ENCODE measurements at places on chromosomes 4 and X. TPM values are rescaled to one million over a fixed set of nuclear protein-coding genes. Genes with fewer than 3 reads are reported as not detected.

The FAM13A gene
- total RNA-seq, result 17.3 TPM

The STK32B gene
- 0.89 TPM for total RNA-seq

The PDCL2 gene
- total RNA-seq, result not detected

The DMRTC1 gene
- not detected for total RNA-seq

DNA sequence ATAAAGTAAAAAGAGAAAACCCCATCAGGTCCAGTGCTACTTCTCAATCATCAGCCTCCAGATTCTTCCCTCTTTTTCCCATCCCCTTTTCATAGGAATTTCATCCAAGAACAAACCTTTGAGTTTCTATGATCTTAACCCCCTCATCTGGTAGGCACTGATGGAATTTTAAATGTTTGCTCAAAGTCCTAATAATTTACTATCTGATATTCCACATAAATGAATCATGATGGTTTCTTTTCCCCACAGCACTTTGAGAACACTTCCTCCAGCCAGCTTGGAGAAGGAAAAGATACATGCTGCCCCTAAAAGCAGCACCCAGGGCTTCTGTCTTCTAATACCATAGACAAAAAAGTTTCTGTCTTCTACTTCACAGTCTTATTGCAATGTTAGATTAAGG lies 19.4 kb upstream of the KLHL8 start:
- DNase-seq, result no peak

- no peak for DNase-seq
Observed at GRCh38 chrX:39871648-39872047, 226.1 kb downstream of the BCOR start.

DNA sequence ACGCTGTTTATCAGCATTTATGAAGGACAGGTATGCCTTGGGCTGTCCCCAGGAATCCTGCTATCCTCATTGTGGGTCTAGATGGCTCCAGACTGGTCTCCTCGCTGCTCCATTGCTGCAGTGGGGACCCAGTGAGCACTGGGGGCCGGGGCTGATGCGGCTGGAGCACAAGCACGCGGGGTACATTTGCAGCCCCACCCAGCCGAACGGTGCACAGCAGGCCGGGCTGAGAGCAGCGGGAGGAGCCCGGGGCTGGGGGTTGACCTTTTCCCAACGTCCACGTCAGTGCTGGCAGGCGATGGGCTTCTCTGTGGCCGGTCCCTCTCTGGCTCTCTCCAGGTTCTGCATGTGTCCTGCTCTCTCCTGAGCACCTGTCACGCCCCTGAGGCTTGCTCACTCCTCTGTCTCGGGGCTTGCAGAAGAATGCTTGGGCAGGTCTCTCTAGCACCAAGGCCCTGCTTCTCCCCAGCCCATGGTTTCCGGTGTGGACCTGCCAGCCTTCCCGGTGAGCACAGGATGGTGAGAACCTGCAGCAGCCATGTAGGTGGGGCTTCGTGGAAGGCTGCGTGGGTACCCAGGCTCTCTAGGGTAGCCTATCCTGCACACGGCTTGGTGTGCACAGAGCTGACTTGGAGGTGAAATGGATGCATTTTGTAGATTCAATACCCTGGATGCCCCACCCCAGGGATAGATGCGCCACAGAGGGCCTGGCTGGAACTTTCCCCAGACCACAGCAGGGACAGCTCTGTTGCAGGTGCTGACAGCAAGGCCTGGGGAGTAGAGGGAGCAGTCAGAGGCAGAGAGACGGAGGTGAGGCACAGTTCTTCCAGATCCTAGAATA lies 89.1 kb upstream of the ADRA2C start:
- DNase-seq, result peak; percentile 43

GRCh38 chr4:53477038-53477565 lies 99.7 kb downstream of the FIP1L1 start:
- DNase-seq, result no peak

DNA sequence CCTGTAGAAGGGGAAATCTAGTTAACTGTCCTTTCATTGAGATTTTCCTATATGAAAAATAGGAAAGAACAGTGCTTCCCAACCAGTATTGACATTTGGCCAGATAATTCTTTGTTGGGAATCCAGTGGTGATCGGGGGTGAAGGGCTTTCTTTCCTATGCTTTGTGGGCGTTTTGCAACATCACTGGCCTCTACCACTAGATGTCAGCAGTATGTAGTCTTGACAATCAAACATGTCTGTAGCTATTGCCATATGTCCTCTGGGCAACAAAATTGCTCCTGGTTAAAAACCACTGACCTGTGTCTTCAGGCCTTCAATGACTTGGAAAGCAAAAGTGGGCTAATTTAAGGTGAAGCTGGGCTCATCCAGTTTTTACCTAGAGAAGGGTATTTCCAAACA lies 658.5 kb downstream of the DACH2 start:
- DNase-seq, result no peak

DNA sequence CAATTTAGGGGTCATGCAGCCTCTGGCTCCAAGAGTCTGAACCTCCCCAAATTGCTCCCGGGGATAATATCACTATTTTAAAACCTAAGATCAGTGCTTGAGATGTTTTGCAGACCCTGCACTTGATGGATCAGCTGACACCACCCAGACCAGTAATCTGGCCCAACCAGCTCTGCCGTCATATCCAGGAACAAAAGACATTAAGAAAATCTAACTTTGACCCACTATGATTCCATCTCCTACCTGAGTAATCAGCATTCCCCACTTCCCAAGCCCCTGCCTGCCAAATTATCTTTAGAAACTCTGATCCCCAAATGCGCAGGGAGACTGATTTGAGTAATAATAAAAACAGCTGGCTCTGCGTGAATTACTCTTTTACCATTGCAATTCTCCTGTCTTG lies 34.4 kb upstream of the CCNG2 start:
- DNase-seq, result no peak

DNA sequence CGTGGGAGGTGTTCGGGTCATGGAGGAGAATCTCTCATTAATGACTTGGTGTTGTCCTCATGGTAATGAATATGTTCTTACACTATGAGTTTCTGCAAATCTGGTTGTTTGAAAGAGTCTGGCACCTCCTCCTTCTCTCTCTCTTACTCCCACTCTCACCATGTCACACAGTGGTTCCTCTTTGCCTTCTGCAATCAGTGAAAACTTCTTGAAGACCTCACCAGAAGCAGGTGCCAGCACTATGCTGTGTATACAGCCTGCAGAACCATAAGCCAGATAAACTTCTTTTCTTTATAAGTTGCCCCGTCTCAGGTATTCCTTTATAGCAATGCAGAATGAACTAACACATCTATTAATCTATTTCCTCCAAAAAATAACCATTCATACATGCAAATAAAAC lies 275.0 kb downstream of the ANTXR2 start:
- DNase-seq, result no peak

- no peak for DNase-seq
Observed at GRCh38 chr4:46196086-46196485, 72.2 kb upstream of the GABRG1 start.

- DNase-seq, result no peak
Observed at GRCh38 chr4:118277243-118277642, 75.6 kb downstream of the PRSS12 start.

All from Right ventricle myocardium inferior (tissue), 1 donor.